Activated CD4-positive, alpha-beta T cell treated with anti-CD3 and anti-CD28 coated beads for 36 hours (primary cell): ENCODE measurements at places on chromosomes 2 and 18.
A peak's percentile ranks its signal among the peaks of the same experiment; 100 is the strongest.

DNA sequence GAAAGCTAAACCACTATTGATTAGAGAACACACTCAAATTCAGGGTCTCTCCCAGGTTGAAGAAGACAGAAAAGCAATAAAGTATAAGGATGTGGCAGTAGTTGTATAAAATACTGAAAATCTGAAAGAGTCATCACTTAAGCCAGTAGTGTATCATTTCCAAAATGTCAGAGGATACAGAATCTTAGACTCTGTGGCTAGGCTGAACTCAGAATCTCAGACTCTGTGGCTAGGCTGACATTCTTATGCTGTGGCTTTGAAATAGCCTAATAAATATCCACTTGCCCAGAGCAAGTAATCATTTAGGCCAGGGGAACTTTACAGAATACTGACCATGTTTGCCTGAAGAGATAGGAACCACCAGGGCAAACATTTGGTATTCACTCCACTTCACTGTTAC, 13.1 kb downstream of the MCFD2 start:
- DNase-seq, result no peak

DNA sequence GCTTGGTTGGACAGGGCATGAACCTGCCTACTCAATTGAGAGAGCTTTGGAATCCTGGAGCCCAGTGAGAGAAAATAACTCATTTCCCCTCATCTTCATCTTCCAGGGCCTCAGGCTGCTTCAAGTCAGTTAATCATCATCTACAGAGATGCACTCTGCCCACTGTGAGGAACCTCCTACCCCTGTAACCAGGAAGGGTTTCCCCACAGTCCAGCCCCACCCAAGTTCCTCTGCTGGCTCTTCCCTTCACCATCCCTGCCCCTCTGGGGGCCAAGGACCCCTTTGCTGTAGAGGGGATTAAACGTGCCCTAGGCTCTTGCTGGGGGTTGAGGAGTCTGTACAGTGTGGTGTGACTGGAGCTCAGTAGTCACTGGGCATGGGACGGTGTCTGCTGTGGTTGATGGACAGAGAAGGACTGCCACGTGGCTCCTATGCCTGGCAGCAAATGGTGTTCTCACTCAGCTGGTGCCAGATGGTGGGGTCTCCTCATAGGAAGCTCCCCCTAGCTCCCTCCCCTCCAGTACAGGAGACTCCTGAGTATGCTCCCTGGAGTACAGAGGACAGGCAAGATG, 29.5 kb upstream of the LGALSL start:
- no peak for DNase-seq

DNA sequence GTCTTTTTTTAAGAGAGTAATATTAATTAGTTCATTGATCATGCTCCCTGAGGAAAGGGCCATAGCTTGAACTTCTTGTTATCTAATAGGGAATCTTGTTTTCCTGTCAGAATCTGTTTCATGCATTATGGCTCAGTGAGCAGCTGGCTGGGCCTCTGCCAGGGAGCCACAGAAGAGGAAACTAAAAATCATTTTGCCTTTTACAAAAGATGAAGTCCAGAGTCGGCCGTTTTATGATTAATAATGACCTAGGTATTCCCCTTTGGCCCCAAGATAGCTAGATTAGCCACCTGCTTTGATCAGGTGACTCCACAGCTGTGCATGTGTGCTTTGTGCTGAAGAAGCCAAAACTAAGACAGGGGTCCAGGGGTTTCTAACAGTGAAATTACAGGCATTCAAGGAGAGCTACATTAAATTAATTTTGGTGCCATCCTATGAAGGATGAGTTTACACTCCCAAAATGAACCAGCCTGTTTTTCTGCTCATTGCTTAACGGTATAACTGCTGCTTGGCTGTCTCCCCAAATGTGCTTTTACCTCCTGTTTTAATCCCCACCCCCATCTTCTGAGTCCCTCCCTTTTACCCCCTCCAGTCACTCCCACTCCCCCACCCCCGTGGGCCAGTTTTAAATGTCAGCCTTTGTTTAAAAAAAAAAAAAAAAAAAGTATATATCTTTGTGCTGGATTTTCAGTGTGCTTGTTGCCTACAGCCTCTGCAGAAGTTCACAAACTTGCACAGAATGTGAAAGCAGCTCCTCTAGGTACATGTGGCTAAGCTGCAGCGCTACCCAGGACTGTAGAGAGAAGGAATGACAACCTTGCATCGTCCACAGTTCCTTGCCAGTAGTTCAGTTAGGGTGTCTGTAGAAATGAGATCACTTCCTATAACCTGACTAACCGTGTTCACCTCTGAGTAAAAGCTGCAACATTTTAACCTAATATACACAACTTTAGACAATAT, 93.1 kb downstream of the CABLES1 start:
- peak; percentile 64 for DNase-seq

- DNase-seq, result no peak
Measured at GRCh38 chr2:31107591-31108300, 30.5 kb downstream of the GALNT14 start.

DNA sequence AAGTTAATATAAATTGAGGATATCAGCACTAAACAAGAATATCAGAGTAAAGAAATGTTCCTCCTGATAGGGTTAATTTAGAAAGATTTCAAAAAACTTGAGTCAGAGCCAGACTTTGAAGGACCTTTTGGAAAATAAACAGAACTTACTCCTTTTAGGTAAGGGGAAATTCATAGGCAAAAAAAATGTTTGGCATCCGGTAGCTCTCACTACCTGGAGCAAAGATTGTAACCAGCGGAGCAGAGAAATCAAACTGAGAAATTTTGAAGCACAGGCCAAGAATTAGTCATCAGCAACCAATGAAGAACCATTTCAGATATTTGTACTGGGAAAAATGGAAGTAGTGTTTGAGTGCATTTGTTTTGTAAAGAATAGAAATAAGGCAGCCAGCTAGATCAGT, 113.0 kb downstream of the ICA1L start:
- DNase-seq, result no peak

DNA sequence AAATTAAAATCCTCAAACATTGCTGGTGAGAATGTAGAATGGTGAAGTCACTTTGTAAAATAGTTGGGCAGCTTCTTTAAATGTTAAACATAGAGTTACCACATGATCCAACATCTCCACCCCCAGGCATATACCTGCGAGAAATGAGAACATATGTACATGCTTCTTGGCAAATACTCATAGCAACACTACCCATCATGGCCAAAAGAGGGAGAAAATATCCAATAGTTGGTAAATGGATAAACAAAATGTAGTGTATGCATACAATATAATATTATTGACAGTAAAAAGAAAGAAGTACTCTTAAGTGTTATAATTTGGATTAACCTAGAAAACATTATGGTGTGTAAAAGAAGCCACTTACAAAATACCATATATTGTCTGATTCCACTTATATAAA, 185.9 kb downstream of the CDH7 start:
- DNase-seq, result no peak

DNA sequence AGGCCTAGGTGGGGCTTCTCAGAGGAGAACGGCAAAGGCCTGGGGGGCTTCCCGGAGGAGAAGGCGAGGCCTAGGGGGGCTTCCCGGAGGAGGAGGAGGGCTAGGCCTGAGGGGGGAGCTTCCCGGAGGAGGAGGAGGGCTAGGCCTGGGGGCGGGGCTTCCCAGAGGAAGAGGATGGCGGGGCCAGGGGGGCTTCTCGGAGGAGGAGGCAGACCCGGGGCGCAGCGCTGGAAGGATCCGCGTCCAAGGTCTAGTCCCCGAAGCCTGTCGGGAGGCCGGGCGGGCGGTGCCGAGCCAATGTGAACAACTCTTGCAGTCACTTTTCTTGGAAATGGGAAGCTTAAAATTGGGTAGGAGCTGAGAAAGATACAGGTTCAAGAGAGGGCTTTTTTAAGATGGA, 30.0 kb upstream of the TUBA3D start:
- DNase-seq, result no peak

- peak; percentile 24 for DNase-seq
Measured at GRCh38 chr2:129812071-129812470, 167.4 kb upstream of the RAB6C start.

GRCh38 chr2:149112713-149113112, 74.2 kb downstream of the LYPD6B start:
- DNase-seq, result no peak

- DNase-seq, result no peak
Measured at GRCh38 chr2:48070415-48070814, 164.1 kb upstream of the FBXO11 start.

GRCh38 chr2:99509387-99509786, 19.6 kb upstream of the REV1 start:
- no peak for DNase-seq

GRCh38 chr2:237113026-237113795, 27.5 kb downstream of the COPS8 start:
- DNase-seq, result no peak

- no peak for DNase-seq
Measured at GRCh38 chr2:109345653-109346480, 216.9 kb downstream of the SH3RF3 start.

DNA sequence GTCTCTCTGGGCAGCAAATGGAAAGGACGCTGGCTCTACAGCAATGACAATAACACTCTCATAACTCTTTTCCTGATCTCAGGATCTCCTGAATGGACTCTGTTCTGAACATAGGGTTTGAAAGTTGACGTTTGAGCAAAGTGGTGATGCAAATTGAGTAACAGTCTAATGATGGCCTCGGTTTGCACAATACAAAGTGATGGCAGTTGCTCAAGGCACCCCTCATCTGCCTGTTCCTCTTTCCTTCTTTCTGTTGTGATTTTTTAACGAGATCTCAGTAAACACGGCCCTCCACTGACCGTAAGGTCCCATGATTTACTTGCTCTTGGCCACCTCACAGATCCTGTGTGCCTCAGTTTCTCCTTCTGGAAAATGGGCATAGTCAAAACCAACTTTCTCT, 303.6 kb downstream of the SLC8A1 start:
- no peak for DNase-seq

DNA sequence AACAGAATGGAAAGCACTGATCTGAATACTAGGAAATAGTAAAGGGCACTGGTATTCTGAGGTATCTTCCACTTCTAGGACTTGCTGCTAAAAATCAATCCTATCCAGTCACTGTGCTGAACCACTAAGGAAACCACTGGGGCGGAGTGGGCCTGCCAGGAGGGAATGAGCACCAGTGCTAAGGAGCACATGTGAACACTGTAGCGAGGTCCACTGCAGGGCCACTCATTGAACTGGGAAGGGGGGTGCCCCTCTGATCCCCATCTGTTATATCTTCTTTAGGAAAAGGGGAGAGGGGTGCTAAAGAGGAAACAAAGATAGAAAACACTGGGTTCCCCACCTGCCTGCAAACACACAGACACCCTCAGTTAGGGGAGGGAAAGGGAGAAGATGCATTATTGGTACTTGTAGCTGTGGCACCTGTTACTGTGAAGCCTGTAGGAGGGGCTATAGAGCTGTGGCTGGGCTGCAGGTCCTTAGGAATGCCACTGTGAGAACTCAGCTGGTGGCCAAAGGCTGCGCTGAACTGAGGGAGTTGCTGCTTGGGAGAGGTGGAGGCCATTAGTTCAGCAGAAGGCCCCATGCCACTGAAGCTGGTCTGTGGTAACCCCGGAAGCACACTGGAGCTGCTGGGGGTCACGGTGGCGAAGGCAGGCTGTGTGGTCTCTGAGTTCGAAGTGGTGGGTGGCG, 81.8 kb downstream of the INO80D start:
- DNase-seq, result peak; percentile 41

DNA sequence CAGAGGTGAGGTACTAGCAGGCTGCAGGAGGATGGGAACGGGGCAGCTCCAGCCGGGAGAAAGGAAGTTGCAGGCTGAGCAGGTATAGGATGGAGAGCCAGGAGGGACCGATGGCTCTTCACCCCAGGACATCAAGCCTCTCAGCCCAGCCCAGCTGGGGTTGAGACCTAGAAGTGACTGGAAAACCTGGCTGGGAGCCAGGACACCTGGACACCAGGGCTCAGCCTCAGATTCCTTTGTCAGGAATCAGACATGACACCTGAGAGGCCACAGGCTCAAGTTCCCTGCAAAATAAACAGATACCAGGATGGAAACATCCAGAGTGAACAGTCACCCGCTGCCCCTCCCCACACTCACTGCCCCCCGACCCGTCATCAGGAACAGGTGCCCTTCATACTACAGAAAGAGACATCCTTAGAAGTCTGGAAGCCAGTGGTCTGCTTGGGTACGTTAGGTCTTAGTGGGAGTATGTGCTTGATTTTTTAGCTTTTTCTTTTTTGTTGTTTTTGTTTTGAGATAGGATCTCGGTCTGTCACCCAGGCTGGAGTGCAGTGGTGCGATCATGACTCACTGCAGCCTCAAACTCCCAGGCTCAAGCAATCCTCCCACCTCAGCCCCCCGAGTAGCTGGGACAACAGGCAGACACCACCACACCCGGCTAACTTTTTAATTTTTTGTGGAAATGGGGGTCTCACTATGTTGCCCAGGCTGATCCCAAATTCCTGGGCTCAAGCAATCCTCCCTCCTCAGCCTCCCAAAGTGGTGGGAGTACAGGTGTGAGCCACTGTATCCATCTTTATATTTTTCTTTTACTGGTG, 95.7 kb upstream of the STPG4 start:
- no peak for DNase-seq

GRCh38 chr2:13106302-13106701, 389.6 kb downstream of the TRIB2 start:
- no peak for DNase-seq

DNA sequence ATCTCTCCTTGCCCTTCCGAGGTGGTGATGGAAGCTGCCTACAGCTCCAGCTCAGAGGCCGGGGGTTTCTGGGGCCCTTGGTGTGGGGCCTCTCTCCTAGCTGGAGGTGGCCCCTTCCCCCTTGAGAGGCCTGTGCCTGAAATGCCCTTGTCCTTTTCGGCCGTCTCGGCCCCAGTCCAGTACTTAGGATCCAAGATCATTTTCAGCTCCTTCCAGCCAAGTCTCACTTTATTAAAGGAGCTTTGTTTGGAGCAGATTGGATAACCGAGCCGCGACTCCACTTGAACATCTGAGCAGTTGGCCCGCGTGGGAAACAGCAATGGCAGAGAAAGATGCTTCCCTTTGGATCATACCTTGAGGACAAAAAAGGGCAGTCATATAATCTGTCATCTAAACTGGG, 125.0 kb downstream of the NEDD4L start:
- no peak for DNase-seq

DNA sequence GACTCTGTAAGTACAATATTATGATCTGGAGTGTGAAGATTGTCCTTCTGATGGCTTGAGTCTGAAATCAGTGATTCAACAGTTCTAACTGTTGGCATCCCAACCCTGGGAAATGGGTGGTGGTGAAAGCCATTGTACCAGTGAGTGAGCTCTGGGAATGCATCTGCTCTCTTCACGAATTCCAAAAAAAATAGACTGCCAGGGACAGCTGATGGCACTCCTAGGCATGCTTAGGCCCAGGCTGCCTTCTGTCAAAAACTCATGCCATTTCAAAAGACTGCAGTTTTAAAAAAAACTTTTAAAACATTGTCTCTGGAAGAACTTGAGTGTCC, 20.3 kb downstream of the OXER1 start:
- DNase-seq, result no peak

DNA sequence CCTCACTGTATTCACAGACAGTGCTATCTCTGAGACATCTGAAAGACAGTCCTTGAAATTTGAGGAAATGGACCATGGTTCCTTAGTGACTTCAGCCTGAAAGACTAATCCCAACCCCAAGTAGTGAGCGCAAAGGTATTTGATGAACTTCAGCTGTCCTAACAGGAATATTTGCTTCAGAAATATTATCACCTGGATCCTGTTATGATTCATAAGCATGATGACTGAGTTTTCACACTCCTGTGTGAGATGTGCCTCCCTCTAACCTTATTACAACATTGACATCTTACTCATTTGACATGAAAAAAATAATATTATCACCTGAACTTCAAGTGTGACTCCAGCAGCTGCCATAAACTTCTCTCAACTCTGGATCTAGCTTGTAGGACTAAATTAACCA, 11.6 kb upstream of the MRPL19 start:
- DNase-seq, result no peak

GRCh38 chr2:138707392-138708074, 72.7 kb downstream of the NXPH2 start:
- DNase-seq, result no peak
